GM23338 (cell line): ENCODE measurements at places on chromosomes 16 and 17. TPM values are rescaled to one million over a fixed set of nuclear protein-coding genes. Genes with fewer than 3 reads are reported as not detected.
A peak's percentile ranks its signal among the peaks of the same experiment; 100 is the strongest.

Gene ARL17B
- 31.8 and 39.3 TPM in 2 replicates for polyA plus RNA-seq

Gene ALDH3A1
- polyA plus RNA-seq: 0.21 and 0.23 TPM in 2 replicates

Gene KRTAP2-4
- polyA plus RNA-seq: not detected in 2 replicates

Gene CACNG5
- 1.8 and 2.7 TPM in 2 replicates for polyA plus RNA-seq

DNA sequence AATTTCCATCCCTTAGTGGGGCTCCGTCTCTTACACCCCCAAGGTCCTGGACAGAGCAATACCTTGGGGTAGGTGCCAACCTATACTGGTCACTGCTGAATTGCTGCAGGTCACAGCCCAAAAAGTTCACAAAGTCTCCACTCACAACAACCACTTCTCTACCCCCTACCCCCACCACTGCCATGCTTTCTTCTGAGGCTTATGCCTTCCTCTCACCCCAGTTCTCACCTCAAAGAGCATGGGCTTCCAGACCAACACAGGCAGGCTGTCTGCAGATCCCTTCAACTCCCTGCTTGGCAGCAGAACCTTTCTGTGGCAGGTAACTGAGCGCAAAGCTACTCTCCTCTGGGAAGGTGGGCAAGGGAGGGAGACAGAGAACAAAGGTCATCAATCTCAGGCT, 35.5 kb downstream of the C16orf78 start:
- no peak for DNase-seq

DNA sequence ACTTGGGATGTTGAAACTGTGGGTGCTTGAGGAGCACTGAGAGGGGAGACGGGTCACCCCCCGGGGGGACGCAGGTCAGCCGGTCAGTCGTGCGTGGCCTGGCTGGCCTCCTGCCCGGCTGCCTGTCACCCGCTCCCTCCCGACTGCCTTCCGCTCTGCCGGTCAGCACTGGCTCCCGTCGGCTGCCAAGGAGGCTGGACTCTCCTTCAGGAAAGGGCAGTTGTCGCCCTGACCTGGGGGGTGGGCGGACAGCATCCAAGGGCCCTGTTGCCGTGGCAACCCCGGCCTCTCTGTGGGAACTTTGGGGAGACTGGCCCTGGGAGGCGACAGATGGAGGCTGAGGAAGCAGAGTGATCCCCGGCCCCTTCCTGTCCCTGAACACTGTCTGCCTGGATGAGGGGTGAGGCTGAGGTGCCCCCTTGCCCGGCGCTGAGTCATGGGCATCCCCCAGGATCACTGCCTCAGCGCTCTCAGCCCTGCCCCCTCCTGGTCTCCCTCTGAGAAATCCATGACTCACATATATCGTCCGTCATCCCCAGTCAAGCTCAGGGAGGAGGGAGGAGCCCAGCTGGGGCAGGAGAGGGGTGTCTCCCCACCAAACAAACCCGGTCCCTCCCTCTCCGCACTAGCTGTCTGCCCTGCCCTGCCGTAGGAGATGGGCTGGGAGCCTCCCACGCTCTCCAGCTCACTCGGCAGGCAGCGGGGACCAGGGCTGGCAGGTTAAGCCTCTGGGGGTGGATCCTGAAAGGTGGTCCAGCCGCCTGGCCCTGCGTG, at the start of gene ADGRG1:
Gene ADGRG1, plus strand, starts transcription at position 623 of the 774 bp plus-strand sequence. CDS start 21,658 bp downstream, outside the sequence.
- peak; percentile 77 for DNase-seq

- peak; percentile 71 for DNase-seq
These were observed 13.1 kb upstream of the PRR35 start for GRCh38 chr16:546909-547770.

- no peak for DNase-seq
These were observed 2.8 kb downstream of the WNK4 start for GRCh38 chr17:42783062-42783790.

DNA sequence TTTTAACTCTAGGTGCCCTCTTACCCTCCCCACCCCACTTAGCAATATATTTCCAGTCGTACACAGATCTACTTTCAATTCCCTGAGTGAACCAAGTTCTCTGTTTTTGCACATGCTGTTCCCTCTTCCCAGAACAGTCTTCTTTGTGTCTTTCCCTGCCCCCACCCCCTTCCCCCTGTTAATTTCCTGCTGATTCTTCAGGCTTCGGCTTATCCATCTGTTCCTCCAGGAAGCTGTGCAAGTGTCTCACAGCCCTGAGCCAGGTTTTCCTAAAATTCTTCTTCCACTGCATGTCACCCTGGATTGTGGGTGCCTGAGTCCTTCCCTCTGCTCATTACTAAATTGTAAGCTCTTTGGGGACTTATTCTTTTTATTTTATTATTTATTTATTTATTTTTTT, 12.4 kb upstream of the SPOP start:
- DNase-seq: no peak

DNA sequence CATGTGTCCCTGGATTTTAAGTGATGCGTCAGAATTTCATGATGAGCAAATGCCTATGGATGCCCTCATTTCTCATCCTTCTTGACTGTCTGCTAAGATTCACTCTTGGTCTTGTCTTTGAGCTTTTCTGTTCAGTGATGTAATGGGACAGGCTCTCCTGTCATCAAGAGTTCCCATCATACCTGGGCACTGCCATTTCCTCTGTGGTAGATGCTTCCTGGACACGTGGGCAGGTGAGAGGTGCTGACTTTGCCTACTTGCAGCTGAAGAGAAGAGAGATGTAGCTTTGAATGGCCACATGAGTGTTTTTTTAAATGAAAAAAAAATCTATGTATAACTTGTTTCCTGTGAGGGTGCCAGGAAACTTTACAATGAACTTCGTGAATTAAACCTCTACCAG, 557.7 kb downstream of the MAF start:
- no peak for DNase-seq

DNA sequence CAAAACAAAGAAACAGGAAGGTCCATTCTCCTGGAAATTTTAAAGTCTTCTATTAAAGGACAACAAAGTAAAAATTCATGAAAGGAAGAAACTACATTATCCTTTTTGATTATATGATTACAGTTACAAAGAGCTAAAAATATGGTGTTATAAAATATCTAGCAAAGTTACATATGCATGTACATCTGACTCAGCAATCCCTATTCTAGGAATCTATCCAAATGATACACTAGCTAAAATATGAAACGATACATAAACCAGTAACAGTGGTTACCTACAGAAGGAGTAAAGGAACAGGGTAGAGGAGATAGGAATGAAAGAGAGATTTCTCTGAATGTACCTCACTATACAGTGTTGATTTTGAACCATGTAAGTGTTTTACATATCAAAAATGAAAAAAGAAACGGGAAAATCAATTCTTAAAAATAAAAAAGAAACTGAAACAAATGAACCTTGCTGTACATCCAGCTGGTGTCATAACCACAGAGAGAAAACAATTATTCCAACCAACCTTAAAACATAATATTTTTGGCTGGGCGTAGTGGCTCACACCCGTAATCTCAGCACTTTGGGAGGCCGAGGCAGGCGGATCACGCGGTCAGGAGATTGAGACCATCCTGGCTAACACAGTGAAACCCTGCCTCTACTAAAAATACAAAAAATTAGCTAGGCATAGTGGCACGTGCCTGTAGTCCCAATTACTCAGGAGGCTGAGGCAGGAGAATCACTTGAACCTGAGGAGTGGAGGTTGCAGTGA, 41.4 kb downstream of the HYDIN start:
- no peak for DNase-seq

DNA sequence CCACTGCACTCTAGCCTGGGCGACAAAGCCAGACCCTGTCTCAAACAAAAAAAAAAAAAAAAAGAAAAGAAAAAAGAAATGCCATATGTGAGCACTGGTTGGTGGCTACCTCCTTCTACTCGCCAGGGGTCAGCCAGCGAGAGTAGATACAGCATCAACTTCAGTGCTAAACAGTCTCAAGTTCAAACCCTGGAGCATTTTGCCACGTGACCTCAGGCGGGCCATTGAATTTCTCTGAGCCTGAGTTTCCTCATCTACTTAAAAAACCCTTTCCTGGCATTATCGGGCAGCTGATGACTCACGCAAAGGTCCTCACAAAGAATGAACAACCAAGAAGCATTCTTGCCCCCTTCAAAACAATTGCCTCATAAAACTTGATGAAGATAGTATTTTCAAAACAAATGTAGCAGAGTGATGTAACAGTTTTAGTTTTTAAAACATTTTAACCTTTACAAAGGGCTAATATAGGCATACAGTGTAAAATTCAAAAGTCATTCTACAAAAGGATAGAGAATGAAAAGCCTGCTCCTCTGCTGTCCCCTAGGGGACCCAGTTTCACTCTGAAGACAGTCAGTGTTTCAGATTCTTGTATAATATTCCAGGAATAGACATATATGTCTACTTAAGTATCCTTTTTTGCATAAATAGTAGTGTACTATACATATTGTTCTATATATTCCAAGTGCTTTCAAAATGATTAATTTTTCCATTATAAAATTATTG, 28.4 kb downstream of the DNAH2 start:
- no peak for DNase-seq

DNA sequence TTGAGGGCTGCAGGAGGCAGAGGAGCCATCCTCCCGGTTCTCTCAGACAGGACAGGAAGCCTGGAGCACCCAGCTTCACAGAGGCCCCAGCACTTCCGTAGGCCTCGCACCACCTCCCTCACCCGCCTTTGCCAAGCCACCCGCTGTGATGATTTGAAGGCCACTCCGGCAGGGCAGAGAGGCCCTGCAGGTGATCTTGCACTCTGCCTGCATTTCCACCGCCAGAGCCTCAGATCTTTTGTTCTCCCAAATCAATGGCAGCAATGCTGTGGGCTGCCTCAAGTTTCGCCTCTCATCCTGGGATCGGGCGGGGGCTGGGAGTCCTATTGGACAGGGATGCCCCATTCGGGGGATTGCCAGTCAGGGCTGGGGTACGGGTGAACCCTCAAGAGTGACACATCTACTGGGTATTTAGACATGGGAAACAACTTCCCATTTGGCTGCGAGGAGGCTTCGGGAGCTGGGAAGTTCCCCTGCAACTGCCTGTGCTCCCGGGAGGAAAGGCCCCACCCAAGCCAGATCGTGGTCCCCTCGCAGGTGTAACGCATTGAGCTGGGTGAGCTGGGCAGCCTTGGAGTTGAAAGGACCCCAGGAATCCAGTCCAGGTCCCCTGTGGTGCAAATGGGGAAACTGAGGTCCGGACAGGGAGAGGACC, 34.8 kb upstream of the PEMT start:
- peak; percentile 81 for DNase-seq

- DNase-seq: no peak
These were observed 9.2 kb upstream of the CCL13 start for GRCh38 chr17:34347063-34347462.

DNA sequence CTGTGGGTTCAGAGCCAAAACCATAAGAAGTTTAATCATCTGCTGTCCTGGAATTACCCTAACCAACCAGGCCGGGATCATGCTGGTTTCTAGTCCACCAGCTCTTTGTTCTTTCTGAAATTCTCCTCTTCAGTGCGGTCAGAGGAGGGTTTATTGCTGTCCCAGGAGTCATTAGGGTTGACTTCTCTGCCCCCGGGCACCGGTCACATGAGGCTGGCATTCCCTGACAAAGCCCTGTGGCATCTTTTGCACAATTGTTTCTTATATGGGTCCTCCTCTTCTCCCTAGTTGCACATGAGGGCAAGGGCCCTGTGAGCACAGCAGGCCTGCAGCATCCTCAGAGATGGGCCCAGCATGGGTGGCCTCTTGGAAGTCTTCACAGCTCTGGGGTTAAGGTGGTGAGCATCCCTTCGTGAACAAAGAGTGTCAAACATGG, 243.9 kb downstream of the IRF8 start:
- no peak for DNase-seq

DNA sequence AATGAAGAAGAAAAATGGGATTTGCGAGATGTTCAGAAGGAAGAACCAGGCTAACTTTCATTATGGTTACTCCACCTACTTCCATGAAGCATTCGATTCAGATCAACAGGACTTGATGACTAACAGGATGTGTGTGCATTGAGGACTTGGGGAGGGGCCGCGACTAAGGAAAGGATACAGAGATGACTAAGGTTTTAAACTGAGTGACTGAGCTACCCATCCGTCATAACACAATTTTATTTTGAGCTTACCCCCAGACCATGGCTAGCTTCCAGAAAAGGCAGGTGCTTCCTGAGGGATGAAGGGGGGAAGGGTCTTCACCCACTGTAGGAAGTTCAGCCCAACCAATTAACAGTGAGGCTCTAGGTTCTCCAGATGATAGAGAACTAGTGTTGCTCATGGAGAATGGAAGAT, 2.5 kb upstream of the CDYL2 start:
- DNase-seq: no peak

GRCh38 chr16:78094166-78094565, 5.3 kb upstream of the WWOX start:
- peak; percentile 22 for DNase-seq

GRCh38 chr17:77535892-77536291, 395.1 kb downstream of the SEC14L1 start:
- no peak for DNase-seq
